ENCODE measurements at places on chromosomes 4 and X. TPM values are rescaled to one million over a fixed set of nuclear protein-coding genes. Genes with fewer than 3 reads are reported as not detected.
A peak's percentile ranks its signal among the peaks of the same experiment; 100 is the strongest.

NKRF gene
- total RNA-seq = 20.1 TPM

GRCh38 chrX:9829308-9830267 lies 43.4 kb downstream of the SHROOM2 start:
- DNase-seq = peak; percentile 47
- H3K27ac ChIP-seq = peak overlapping the region; percentile 61
- H3K27me3 ChIP-seq = no peaks in the 10 kb centered on the region
- H3K4me1 ChIP-seq = peaks cover 11% of the 10 kb centered on the region
- H3K4me3 ChIP-seq = no peak overlapping the region

GRCh38 chr4:127448986-127449385 lies 183.8 kb upstream of the INTU start:
- H3K36me3 ChIP-seq = no peaks in the 10 kb centered on the region
- DNase-seq = no peak
- no peak overlapping the region for H3K4me3 ChIP-seq
- no peaks in the 10 kb centered on the region for H3K4me1 ChIP-seq
- H3K27me3 ChIP-seq = no peaks in the 10 kb centered on the region

TMSB15A gene
- not detected for total RNA-seq

DNA sequence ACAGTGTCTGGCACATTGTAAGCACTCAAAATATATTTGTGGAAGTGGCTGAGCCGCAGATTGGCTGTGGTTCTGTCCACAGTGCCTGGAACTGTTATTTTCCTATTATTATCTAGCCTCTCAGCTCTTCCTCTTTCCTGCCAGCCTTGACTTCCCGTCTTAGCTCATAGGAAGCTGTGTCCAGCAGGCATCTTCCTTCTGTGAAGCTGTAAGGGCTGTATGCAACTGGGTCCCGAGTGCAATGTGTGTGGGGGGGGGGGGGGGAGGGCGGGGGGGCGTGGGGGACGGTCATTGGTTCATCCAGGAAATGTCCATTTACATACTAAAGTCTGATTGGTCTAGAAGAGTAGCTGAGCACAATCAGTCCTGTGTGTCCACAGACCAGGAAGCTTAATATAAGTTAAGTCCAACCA lies 210.7 kb downstream of the PDGFRA start:
- H3K4me3 ChIP-seq = no peak overlapping the region
- H3K27me3 ChIP-seq = 0 out of 2 replicates have a peak, but pooled peaks cover 2% of the 10 kb centered on the region
- DNase-seq = no peak

GRCh38 chr4:161010227-161010626 lies 1153.6 kb downstream of the FSTL5 start:
- no peak overlapping the region for H3K4me3 ChIP-seq
- no peaks in the 10 kb centered on the region for H3K36me3 ChIP-seq
- H3K27ac ChIP-seq = no peak overlapping the region
- DNase-seq = no peak
- no peaks in the 10 kb centered on the region for H3K27me3 ChIP-seq
- no peaks in the 10 kb centered on the region for H3K4me1 ChIP-seq

UGT2B17 gene
- total RNA-seq = not detected

CENPVL2 gene
- total RNA-seq = not detected

CXorf65 gene
- 4.0 TPM for total RNA-seq

DNA sequence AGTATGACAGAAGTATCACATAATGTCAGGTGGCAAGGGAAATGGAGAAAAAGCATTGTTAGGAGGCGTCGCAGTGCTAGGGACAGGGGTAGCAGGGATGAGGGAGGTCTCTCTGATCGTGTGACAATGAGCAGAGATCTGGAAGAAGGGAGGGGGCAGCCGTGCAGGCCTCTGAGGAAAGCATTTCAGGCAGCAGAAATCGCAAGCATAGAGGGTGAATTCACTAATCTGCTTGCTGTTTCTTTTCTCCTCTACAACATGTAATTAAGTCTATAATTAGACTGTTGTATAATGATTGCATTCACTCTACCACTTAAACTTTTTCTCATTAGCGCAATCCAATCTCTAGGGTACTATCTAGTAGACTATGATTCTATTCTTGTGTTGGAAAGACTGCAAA lies 9.1 kb downstream of the CYP4V2 start:
- DNase-seq = no peak
- no peaks in the 10 kb centered on the region for H3K4me1 ChIP-seq
- H3K27ac ChIP-seq = no peak overlapping the region
- no peak overlapping the region for H3K4me3 ChIP-seq
- no peaks in the 10 kb centered on the region for H3K27me3 ChIP-seq

GRCh38 chr4:165873298-165874071 lies 448 bp downstream of the TLL1 start:
- no peaks in the 10 kb centered on the region for H3K4me1 ChIP-seq
- no peak for DNase-seq
- H3K27ac ChIP-seq = no peak overlapping the region
- no peak overlapping the region for H3K4me3 ChIP-seq

USP11 gene
- 42.3 TPM for total RNA-seq

GRCh38 chr4:8336412-8337075 lies 67.0 kb downstream of the HTRA3 start:
- no peak for DNase-seq
- no peak overlapping the region for H3K27ac ChIP-seq
- no peaks in the 10 kb centered on the region for H3K36me3 ChIP-seq
- no peaks in the 10 kb centered on the region for H3K4me1 ChIP-seq
- H3K27me3 ChIP-seq = no peaks in the 10 kb centered on the region

DNA sequence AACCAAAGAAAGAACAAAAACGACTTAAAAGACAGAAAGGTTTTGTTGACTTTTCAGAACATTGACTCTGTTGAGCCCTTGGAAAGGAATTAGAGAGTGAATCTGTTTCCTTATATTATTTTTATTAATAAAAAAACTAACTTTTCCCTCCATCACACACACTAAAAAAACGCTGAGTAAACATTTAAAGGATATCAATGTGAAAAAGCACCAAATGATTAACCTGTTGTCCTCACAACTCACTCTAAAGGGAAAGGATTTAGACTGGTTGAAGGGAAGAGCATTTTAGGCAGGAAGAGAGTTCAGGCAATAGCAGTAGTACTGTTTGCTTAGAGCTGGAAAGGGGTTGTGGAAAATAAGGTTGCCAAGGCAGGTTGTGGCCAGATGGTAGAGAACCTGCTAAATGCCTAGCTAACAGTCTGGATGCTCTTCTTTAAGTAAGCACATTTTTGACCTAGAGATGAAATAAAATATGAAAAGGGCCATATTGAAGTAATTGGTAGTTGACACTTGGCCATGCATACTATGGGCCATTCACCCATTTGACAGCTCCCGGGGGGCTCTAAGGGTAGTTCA lies 98.0 kb upstream of the NDP start:
- no peaks in the 10 kb centered on the region for H3K4me1 ChIP-seq
- H3K27ac ChIP-seq = no peak overlapping the region
- DNase-seq = no peak

- DNase-seq = no peak
- H3K4me3 ChIP-seq = no peak overlapping the region
- H3K27me3 ChIP-seq = no peaks in the 10 kb centered on the region
- H3K36me3 ChIP-seq = no peaks in the 10 kb centered on the region
- H3K27ac ChIP-seq = no peak overlapping the region
Observed at GRCh38 chr4:153028535-153028934, 92.4 kb downstream of the FHDC1 start.

GRCh38 chr4:30717208-30718020 lies 2.8 kb upstream of the PCDH7 start:
- peak overlapping the region; percentile 47 for H3K4me3 ChIP-seq
- no peaks in the 10 kb centered on the region for H3K4me1 ChIP-seq
- peaks cover 15% of the 10 kb centered on the region for H3K27me3 ChIP-seq

GRCh38 chr4:7647600-7648543 lies 213.1 kb upstream of the PSAPL1 start:
- no peak for DNase-seq
- no peaks in the 10 kb centered on the region for H3K4me1 ChIP-seq
- H3K27ac ChIP-seq = no peak overlapping the region

GRCh38 chr4:156154978-156155377 lies 201.3 kb upstream of the CTSO start:
- H3K4me3 ChIP-seq = no peak overlapping the region
- no peaks in the 10 kb centered on the region for H3K36me3 ChIP-seq
- no peaks in the 10 kb centered on the region for H3K27me3 ChIP-seq

DNA sequence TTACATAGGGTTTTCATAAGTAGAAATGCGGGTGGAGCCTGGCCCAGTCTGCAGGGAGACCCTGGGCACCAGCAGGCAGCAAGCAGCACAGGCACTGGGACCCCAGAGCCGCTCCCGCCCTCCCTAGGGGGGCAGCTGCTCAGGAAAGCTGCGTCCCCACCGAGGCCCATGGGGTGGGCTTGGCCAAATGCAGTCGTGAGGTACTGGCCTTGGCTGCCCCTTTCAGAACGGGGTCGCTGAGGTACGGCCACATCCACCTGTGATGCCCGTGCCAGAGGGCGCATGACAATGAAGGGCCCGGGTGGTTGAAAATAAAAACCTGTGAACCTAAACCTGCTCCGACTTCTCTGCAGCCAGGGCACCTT lies 16.7 kb downstream of the TMEM175 start:
- no peaks in the 10 kb centered on the region for H3K36me3 ChIP-seq
- no peaks in the 10 kb centered on the region for H3K4me1 ChIP-seq
- H3K27me3 ChIP-seq = no peaks in the 10 kb centered on the region
- no peak overlapping the region for H3K4me3 ChIP-seq
- H3K27ac ChIP-seq = no peak overlapping the region

BRS3 gene
- not detected for total RNA-seq

ZGRF1 gene
- 20.7 TPM for total RNA-seq
